ENCODE measurements at places on chromosomes 3 and 15. TPM values are rescaled to one million over a fixed set of nuclear protein-coding genes. Genes with fewer than 3 reads are reported as not detected.

DNA sequence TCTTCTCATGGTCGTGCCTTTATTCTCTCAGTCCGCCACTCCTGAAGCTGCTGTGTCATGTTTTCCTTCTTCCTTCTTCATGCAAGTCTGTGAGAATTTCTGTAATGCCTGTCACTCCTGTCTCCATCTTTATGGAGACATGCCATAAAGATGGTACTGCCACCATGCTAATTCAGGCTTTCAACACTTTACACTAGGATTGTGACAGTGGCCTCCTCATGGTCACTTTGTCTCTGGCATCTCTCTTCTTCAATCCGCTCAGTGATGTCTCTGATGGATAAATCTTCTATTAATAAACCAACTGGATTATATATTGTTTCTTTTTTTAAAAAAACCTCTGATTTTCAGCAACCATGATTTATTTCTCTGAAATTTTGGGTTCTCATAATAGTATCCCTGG, 18.1 kb downstream of the PPM1L start:
- DNase-seq: no peak

DNA sequence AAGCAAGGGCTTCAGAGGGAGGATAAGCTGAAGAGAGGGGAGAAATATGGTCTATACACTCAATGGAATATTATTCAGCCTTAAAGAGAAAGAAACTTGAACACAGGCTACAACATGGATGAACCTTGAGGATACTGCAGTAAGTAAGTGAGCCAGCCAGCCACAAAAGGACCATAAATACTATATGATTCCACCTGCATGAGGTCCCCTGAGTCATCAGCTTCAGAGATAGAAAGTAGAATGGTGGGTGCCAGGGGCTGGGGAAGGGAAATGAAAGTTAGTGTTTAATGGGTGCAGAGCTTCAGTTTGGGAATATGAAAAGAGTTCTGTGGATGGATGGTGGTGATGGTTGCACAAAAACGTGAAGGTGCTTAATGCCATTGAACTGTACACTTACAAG, 68.4 kb upstream of the SEC13 start:
- DNase-seq: no peak

DNA sequence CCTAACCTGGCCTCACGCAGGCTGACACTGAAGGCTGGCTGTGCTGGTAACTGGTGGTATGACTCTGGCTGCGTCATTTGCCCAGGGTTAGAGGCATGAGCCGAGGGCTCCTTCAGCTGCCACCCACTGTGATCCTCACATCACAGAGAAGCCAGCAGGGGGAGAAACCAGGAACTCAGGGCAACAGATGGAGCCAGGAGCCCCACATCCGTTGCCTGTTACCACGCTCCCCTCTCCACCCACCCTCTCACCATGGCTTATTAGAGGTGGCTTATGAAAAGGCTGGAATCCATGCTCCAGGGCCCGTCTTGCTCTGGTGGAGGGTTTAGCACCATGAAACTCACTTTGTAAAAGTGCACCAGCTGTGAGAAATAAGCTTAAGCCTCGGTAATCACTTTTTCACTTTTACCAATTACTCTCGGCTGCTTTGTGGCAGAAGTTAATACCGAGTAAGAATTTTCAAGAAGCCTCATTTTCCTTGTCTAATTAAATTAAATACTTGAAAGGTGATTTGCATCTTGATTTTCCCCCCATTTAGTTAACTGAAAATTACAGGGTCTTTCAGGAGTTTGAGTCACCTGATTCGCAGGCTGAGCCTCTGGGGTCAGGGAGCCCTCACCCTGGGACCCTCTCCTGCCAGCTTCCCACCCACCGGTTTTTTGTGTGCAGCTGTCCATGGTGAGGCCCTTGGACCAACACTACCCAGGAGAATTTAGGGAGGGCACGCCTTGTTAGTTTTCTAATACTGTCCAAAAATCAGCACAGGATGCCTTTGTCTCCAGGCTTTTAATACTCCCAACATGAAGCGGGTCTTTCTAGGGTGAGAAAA, 60.9 kb downstream of the ASB7 start:
- DNase-seq: no peak

Gene RTP3
- total RNA-seq: not detected

- DNase-seq: no peak
Measured at GRCh38 chr3:46272028-46272451, 29.8 kb downstream of the CCR3 start.

DNA sequence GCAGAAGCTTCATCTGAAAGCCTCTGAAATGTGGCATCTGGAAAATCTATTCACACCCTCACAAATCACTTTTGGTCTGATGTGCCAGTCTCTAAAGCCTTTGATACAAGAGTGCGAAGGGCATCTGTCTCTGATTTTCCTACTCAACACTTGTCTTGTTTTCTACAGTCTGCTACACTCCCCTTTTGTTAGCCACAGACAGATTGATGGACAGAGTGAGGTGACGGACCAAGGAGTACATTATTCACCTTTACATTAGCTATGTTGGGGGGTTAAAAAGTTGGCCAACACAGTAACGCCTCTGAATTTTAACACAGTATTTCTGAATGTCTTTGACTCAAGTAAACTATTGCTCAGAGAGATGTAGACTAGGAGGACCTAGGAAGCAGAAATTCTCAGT, 63.1 kb downstream of the TNIK start:
- no peak for DNase-seq
